Astrocyte of the spinal cord (primary cell): ENCODE measurements at places on chromosomes 4 and X.

DNA sequence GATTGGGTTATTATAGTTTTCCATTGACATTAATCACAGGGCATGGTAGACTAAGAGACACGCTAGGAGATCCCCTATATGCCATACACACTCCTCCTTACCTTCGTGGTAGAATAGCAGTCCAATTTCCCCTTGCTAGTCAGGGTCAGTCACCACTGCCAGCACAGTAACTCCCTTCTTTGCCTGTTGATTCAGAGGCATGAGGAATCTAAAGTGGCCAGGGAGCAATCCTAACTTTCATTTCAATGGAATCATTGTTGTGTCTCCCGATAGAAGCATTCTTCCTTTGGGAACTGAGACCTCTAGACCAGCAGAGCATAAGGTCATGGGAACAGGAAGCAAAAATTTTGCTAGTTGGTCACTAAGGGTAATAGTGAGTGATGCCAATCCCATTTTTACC lies 51.1 kb downstream of the COL25A1 start:
- DNase-seq: no peak

DNA sequence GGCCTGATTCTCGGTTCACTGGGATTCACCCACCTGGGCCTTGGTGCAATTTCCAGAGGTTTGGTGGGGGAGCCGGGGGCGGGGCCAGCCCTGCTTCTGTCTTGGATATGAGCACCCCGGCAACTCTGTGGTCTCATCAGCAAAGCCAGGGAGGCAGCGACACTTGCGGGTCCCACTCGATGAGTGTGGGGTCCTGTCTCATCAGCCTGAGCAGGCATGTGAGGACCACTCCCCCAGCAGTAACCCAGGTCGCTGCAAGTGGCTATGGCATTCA lies 19.0 kb downstream of the ADRA2C start:
- no peak for DNase-seq

GRCh38 chr4:125522992-125523391 lies 208.2 kb downstream of the FAT4 start:
- DNase-seq: no peak

DNA sequence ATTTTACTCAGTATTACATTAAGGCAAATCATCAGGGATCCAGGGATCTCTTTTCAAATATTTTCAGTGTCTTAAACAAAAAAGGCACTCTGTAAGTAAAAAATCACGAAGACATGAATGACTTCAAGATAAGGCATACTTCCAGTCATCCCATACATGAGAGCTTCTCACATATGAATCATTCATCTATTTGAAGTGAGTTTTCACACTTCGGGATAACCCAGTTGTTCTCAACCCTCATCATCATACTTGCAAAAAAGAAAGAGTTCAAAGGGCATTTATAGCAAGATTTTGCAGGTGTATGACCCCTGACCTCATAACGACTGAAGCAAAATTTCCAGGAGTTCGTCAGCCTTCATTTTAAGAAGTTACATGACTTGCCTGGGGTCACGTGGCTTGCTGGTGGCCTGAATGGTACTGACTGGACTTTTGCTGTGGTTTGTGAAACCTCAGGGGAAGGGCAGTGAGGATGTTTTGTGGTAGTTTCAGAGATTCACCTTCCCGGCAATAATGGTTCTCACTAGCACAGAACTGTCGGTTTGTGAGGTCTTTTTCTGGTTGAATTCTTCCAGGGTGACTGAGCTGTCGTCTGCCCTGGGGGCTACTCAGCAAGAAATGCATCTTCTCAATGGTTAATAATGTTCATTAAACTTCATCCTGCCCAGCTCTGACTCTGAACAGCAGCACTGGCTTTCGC lies 115.8 kb upstream of the SHISA3 start:
- no peak for DNase-seq

- DNase-seq: no peak
Measured at GRCh38 chrX:2466876-2467656, 33.7 kb downstream of the DHRSX start.

DNA sequence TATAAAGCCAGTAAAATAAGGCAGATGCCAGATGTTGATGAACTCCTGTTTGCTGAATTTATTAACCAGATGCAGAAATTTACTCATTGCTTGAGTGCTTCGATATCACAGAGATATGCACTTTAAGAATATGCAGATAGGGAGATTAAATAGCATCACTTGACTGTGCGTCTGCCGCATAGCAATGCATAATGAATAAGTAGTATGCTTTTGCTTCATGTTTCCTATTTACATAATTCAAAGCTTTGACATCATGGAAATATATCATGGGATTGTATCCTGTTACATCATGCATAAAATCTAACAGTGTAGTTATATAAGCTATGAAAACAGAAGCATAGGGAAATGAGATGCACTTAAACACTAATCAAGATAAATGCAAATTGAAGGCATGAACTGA lies 45.9 kb downstream of the VEGFC start:
- no peak for DNase-seq

DNA sequence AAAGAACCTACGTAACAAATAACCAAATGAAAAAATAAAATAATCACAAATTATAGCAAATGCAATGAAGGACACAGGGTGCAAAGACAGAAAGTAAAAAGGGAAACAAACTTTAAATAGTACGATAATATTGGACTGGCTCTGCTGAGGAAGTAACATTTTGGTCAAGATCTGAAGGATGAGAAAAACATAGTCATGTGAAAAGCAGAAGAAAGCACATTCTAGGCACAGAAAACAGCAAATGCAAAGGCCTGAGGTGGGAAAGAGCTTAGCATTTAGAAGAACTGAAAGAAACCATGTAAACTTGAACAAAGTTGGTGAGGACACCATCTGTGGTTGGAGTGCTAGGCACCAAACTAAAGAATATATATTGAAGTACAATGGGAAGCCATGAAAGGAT lies 111.2 kb downstream of the PPP3CA start:
- no peak for DNase-seq

DNA sequence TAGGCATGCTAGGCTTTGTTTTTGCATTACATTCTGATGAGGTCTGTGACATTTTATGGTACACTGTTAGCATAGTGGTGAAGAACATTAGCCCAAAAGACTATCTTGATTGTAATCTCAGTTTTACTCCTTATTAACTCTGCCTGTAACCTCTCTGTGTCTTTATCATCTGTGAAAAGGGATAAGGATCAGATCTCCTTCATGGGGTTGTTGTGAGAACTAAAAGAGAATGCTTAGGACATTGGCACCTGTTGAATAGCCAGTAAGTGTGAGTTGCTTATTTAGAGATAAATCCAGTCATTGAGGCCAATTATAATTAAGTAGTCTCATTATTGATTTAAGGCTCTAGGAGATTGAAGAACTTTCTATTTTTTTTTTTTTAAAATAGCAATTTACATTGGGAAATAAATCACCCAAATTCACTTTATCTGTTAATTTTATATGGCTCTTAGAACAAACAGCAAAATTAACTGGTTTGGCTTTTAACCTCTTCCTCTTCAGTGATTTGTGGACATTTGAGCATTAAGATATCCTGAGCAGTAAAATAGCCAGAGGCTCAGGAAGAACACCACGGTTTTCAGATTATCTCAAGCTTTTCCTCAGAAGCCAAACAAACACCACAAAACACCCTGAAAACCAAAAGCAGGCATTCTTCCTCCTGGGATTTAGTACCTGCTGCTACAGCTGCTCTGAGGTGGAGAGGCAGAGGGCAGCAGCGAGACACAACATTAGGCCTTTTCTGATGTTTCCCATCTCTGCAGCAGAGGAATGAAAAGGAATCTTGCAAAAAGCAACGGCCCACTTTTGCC lies 192.9 kb downstream of the ARHGAP10 start:
- DNase-seq: peak; percentile 44

GRCh38 chrX:39613997-39614679 lies 483.6 kb downstream of the BCOR start:
- DNase-seq: no peak

DNA sequence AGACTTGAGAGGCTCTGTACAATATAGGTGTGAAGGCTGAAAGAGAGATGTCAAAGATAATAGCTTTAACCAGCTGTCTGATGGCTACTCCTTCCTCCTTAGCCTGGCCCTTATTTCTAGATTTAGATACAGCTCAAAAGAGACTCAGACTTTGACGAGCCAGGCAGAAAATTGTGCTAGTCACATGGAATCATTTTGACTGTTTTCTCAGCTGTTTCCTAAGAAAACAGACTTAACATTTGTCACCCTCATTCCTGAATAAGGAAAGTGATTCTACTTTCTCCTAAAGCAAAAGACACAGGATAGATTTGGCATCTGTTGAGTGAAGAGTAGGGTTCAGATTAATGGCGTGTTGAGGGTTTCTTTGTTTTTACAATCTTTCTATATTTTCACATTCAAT lies 340.7 kb downstream of the DHX15 start:
- no peak for DNase-seq
